ENCODE measurements at places on chromosomes 12 and 14.
A peak's percentile ranks its signal among the peaks of the same experiment; 100 is the strongest.

DNA sequence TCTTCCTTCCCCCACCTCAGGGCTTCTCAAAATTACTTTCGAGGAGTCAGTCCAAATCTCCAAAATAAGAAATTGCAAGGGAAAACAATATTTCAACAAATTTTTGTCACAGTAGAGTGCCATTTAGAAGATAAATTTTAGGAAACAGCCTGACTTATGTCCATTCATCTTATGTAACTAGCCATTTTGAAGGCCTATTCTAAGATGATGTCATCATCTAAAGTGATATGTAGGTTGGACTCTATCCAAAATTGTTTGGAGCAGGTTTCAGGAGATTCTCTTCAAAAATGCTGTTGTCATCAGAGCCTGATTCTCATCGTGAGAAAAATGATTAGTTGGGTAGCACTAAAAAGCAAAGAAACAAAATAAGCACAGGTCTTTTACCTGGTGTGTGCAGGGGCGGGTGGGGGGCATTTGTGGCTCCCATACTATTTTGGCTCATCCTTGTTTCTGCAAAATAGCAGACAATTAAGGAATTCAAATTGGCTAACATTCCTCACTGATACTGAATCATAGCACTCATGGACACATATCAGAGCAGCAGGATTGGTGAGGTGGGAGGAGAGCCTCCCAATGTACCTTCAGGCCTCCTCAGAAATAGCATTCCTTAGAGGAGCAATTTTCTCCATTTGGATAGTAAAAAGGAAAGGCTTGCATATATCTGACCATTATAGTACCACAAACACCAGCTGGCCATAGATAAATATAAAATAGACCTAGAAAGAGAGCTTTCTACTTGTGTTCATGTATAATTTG is 360.9 kb upstream of the NAV3 start:
- DNase-seq = no peak

- DNase-seq = peak; percentile 7
Measured at GRCh38 chr14:37253905-37254304, 56.2 kb downstream of the MIPOL1 start.

- DNase-seq = no peak
Measured at GRCh38 chr14:100526057-100526456, 61.2 kb downstream of the BEGAIN start.

GRCh38 chr12:98456576-98457573 is 58.5 kb upstream of the TMPO start:
- peak; percentile 21 for DNase-seq

DNA sequence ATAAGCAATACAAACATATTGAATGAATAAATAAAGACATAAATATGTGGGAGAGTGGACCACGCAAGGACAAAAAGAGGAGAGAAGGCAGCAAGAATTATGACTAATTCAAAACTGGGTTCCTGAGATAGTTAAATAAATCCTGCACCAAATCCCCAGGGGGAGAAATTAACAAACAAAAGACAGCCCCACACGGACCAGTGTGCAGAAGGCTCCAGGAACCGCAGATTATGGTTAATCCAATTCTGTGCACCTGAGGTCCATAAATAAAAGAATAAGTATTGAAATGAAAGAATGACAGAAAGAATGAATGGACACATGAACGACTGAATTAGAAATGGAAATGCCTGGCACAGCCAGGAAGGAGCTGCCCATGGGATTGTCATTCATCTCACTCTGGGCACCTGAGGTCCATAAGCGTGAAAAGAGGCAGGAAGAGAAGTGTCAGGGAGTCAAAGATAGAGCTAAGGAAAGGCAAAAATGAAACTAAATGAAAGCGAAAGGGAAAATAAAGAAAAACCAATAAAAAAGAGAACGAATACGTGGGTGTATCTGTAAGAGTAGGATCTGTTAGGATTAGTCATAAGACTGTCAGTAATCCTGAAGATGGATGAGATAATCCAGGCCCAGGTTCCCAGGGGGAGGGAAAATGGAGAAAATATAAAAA is 23.3 kb downstream of the MEG3 start:
- no peak for DNase-seq

DNA sequence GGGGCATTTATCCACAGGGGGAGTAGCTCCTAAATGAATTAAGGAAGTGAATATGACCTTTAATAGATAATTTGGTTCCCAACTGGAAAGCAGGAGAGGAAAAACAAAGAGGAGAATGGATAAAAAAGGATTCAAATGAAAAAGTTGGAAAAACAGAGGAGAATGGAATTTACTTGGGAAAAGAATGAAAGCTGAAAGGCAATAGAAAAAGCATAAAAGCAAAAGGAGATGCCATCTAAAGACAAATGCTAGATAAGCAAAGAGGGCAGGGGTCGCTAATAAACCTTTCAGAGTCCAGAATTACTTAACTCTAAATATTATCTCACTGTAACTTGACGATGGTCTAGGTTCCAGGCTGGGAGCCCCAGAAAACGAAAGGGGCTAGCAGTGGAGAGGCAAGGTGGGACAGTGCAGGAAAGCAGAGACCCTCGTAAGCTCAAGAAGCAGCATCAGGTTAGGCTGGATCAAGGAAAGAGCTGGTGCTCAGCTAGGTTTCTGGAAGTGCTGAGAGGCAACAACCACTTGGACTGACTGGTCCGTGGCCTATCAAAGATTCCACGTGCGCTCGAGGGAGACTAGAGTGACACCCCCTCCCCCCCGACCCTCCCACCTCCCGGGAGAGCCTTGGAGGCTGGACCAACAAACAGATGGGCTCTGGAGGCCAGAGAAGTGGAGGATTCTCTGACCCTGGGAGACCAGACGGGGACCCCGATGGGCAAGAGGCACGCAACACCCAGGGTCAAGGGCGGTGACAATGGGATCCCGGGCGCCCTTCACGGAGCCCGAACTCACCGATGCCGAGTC is 1.2 kb downstream of the SLC2A13 start:
- no peak for DNase-seq

GRCh38 chr12:8709124-8709830 is 11.5 kb downstream of the RIMKLB start:
- DNase-seq = no peak

- DNase-seq = no peak
Measured at GRCh38 chr14:67313153-67313552, 46.5 kb downstream of the ATP6V1D start.

GRCh38 chr12:121170151-121170550 is 37.5 kb downstream of the P2RX7 start:
- no peak for DNase-seq

- DNase-seq = no peak
Measured at GRCh38 chr12:52244615-52244994, 11.6 kb downstream of the KRT7 start.

DNA sequence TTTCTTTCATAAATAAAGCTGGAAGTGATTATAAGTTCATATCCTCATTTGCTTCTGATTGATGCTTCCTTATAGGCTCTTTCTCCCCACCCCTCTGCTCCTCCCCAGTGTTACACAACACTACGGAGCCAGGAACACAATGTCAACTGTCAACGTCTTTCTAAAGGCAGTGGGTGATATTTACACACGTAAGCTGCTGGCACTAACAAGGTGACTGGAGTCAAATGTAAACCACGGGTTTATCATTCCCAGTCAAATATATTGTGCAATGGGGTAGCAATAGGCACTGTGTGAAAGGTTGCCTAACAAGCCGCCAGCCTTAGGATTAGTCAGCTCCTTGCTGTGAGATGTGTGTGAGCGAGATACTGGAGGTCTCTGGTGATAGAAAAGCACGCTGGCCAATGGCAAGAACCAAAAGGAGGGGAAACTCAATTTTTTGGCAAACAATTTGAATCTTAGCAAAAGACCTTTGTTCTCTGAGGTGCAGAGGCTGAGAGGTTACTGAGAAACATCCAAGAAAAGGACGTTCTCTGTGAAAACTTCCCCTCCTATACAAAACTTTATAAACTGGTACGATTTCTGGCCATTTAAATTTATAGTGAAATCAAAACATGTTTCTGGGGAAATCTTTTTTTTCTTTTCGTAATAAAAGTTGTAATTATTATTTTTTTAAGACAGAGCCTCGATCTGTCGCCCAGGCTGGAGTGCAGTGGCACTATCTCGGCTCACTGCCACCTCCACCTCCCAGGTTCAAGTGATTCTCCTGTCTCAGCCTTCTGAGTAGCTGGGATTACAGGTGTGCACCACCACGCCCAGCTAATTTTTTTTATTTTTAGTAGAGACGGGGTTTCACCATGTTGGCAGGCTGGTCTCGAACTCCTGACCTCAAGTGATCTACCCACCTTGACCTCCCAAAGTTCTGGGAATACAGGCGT is 22.3 kb upstream of the HECTD1 start:
- DNase-seq = peak; percentile 8

Data from NCI-H2227 treated with DMSO at 0.1 percent for 48 hours (cell line).